ENCODE measurements at places on chromosomes 11 and 22. TPM values are rescaled to one million over a fixed set of nuclear protein-coding genes. Genes with fewer than 3 reads are reported as not detected.

The RAG1 gene
- 0.86 TPM for total RNA-seq

The CALCA gene
- 0.22 TPM for total RNA-seq

The SLC16A8 gene
- under 0.01 TPM for total RNA-seq

The FBLN1 gene
- 101 TPM for total RNA-seq

The DDTL gene
- not detected for total RNA-seq

The DDB1 gene
- total RNA-seq = 232 TPM

The ART5 gene
- total RNA-seq = 0.26 TPM

The LINC01488 gene
- total RNA-seq = not detected

The KCNE3 gene
- 1.2 TPM for total RNA-seq

The RIBC2 gene
- total RNA-seq = 0.76 TPM

Measured in articular chondrocyte of knee joint (primary cell).